ENCODE measurements at places on chromosomes 7 and 10.
A peak's percentile ranks its signal among the peaks of the same experiment; 100 is the strongest.

DNA sequence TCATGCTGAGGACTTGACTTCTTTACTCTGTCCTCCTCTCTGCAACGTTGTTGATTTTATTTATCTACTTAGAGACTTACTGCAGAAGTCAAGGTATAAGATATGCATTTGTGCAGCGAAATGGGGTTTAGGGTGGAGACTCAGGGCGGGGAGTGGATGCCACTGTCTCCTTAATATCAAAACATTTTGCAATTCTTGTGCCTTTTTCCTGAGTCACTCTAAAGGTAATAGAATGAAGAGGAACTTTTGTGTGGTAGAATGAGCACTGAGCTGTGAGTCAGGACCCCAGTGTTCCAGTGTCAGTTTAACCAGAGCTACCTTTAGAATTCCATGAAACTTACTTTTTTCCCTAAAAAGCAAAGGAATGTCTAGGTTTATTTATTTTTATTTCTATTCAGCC is 78.2 kb downstream of the VTI1A start:
- DNase-seq, result no peak

DNA sequence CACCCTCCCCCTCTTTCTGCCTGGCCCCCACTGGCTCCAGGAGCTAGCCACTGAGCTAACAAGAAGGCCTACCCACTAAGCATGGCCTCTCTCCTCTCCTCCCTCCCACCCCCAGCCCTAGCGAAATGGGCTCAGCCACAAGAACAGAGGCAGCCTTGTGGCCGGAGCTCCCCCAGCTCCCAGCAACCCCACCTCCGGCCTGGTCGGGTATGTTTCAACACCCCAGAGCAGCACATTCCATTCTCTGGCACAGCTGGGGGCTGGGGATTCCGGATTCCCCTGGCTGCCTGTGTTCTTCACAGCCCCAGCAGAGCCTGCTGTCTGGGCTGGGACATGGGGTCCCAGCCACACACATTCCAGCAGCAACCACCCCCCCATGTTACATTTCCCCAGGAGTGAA is 9.0 kb downstream of the SFRP5 start:
- DNase-seq, result peak; percentile 49

DNA sequence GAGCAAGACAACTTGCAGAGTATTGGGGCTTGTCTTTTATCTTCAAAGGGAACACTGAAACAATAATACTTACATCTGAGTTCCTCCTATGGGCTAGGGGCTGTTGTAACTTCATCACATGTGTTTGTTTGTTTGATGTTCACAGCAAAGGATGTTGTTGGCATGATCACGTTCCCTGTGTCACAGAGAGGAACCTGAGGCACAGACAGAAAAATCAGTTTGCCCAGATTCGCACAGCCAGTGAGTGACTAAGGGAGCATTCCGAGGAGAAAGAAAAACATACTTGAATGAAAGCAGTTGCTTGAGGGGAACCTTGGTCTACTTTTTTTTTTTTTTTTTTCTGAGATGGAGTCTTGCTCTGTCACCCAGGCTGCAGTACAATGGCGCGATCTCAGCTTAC is 87.2 kb upstream of the PFKP start:
- no peak for DNase-seq

DNA sequence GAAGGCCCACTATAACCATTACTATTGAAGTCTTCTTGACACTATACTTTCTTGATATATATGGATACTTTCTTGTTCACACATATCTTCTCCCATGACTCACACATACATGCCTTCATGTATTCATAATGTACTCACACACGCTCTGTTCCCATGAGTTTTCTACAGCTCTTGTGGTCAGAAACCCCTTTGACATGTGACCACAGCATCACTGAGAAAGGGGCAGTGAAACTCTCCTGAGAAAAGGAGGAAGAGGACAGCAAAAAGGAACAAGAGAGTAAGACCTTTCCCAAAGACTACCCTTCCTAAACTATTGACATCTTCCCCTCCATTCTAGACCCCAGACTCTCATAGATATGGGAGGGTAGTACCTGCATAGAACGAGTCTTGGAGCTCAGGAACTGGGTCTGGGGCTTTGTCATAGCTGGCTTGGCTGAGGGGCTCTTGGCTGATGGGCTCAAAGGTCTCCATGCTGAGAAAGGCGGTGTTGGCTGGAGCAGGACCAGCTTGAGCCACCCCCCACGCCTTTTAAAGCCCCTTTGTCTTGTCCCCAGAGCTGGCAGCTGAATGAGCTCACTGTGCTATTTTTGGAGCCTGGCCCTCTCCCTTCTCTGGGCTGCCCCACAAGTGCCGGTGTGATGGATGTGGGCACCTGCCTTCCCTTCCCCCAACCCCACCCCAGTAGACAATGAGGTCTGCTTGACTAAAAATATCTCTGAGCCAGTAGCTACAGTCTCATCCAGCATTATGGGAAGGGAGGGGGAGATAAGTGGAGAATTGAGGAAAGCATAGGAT is 5.1 kb downstream of the SYNPO2L start:
- peak; percentile 2 for DNase-seq

DNA sequence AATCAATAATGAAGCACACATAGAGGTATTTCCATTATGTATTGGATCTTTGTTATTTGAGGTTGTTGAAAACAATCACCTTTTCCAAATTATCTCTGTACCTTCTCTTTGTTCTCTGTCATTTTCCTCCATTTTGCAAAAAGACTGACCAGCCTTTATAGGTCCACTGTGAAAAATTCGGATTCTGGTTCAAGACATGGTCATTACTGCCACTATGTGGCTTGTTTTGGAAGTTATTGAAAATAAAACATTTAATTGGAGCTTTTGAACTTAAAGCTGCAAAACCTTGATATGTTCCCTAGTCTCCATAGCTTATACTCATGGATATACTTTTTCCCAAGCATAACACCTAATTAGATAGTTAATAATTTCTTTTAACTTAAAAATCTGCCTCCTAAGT is 1094.4 kb downstream of the NRG3 start:
- DNase-seq, result no peak

GRCh38 chr10:4280461-4281189 is 495.6 kb upstream of the KLF6 start:
- DNase-seq, result no peak

DNA sequence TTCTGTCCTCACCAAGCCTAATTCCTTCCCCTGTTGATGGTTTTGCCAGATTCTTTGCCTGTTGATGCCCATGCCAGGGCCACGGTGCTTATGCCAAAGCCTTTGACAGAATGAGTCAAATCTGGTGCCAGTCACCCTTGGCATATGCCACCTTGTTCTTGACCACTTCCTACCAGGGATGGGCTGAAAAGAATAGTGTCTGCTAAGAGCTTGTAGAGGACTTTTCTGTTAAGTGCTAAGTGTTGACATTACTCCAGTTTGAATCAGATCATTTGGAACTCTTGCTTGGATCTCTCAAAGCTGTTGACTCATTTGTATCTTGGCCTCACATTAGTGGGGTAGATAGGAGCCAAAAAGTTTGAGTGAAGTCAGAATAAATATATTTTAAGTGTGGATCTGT is 661.2 kb downstream of the AUTS2 start:
- DNase-seq, result no peak

DNA sequence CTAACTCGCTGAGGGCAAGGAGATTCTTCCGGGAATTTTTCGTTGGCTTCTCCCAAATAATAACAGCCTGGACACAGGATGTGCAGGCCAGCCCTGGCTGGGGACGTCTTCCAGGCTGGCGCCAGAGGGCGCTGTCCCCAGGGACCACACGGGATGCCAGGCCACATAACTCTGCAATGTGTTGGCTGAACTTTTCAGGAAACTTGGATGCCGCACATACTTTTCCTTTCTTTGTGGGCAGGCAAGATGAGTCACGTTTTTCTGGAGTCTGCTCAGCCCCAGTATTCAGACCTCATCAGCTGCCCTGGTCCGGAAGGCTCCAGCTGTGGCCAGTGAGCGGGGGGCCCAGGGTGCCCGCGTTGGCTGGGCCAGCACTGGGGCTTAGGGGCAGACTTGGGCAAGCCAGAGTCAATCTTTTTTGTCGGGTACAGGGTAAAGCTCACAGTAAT is 122.7 kb downstream of the PRKAG2 start:
- peak; percentile 88 for DNase-seq

GRCh38 chr10:73060738-73061635 is 35.7 kb downstream of the P4HA1 start:
- peak; percentile 19 for DNase-seq

DNA sequence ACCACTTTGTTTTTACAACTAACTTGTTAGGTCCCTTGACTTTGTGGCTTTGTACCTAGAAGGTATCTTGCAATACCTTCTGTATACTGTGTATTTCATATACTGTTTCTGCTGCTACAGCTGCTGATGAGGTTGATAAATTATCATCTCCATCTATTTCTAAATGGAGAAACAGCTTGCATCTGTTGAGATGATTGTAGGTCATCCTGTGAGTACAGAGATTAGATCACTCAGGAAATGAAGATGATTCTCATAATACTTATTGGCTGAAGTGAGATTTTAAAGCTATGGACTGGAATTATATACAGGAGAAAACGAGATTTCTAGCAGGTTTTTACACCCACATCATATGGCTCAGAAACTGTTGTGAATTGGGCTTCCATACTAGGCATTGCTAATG is 280.5 kb downstream of the KCND2 start:
- DNase-seq, result no peak
